ENCODE measurements at places on chromosomes 1 and 21.

DNA sequence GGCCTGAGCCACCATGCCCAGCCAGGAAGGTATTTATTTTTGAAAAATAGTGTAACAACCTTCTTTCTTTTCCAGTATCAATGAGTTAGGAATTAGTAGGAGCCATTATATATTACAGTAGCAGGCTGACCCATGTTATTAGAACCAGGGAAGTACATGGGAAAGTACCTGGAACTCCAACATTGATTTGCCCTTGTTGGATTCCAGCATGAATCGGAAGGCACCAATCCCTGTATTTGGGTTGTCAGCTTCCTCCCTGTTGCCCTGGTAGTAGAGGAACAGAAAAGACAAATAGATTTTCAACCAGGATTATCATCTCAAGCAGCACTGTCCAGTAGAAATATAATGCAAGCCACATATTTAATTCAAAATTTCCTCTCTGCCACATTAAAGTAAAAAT is 10.2 kb upstream of the RBM8A start:
- DNase-seq, result no peak

GRCh38 chr1:44034423-44034822 is 3.2 kb upstream of the SLC6A9 start:
- DNase-seq, result no peak

GRCh38 chr21:34022627-34023335 is 50.6 kb upstream of the MRPS6 start:
- no peak for DNase-seq

GRCh38 chr1:59151860-59152259 is 145.0 kb upstream of the FGGY start:
- no peak for DNase-seq

GRCh38 chr1:18144062-18144461 is 36.5 kb downstream of the IGSF21 start:
- no peak for DNase-seq

DNA sequence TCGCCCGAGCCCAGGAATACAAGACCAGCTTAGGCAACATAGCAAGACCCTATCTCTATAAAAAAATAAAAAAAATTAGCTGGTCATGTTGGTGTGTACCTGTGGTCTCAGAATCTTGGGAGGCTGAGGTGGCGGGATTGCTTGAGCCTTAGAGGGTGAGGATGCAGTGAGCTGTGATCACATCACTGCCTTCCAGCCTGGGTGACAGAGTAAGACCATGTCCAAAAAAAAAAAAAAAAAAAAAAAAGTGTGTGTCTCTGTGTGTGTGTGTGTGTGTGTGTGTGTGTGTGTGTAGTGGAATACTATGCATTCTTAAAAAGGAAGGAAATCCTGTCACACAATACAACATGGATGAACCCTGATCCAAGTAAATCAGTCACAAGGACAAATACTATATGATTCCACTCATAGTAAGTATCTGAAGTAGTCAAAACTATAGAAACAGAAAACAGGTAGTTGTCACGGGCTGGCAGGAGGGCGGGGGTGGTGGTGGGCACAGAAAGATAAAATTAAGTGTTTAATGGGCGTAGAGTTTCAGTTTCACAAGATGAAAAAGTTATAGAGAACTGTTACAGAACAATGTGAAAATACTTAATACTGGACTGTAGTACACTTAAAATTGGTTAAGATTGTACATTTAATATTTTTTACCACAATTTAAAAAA is 47.8 kb downstream of the SELENOF start:
- DNase-seq, result no peak

DNA sequence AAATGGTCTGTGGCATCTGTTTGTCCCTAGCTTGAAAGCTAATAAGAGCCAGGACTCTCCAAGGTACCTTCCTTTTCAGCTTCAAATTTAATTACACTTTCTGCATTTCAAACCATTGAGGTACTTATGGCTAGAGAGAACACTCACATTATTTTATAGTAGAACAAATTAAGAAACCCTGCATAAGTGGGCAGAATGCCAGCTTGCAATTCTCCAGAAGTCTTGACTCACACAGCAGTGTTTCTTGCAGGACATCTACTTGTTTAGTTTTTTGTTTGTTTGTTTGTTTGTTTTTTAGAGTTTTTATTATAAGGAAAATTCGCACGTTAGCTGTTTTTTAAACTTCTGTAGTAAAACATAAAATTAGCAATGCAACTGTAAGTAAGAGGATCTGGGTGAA is 397.2 kb downstream of the NEGR1 start:
- DNase-seq, result no peak

- peak; percentile 96 for DNase-seq
Observed at GRCh38 chr1:23530747-23531561, at the start of gene E2F2. Gene E2F2, minus strand, starts transcription at chr1:23531233. Its CDS starts 440 bp downstream, at chr1:23530793.

GRCh38 chr1:44584167-44584566 is 90.1 kb downstream of the TMEM53 start:
- DNase-seq, result no peak

DNA sequence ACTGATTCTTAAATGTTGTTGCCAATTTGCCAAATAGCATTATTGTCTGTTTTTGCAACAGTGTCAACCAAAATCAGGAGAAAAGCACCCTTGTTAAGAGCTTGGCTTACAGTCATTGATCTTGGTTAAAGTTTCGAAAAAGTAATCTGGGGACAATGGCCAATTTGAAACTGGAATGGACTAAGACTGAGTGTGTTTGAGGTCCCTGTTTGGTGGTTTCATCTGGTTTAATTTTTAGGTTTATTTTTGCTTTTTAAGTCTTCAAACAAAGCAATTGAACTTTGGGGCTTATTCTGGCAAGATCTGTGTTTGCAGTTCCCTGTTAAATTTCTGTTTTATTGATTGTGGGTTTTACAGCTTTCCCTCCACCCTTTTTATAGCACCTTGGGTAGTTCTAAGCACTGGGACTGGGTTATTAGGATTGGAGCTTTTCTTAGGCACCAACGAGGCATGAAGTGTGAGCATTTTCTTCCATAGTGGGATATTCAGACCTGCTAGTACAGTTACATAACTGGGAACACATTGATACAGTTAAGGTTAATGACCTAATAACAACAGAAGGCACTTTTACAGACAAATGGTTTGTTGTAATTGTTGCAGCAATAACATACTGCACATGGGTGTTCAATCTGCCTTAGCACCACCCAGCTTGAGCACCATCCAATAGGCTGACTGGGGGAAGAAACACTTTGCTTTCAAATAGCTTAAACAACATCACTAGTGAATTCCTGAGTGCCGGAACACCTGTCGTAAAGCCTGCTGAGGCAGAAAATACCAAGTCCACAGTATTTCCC is 40.6 kb upstream of the MAP10 start:
- DNase-seq, result no peak
